ENCODE measurements at places on chromosomes 16 and 17. TPM values are rescaled to one million over a fixed set of nuclear protein-coding genes. Genes with fewer than 3 reads are reported as not detected.

- no peaks in the 10 kb centered on the region for H3K36me3 ChIP-seq
- no peak overlapping the region for H3K4me3 ChIP-seq
- no peak for DNase-seq
- H3K27ac ChIP-seq: no peak overlapping the region
These were observed 55.1 kb downstream of the SRCIN1 start for GRCh38 chr17:38550661-38551060.

DNA sequence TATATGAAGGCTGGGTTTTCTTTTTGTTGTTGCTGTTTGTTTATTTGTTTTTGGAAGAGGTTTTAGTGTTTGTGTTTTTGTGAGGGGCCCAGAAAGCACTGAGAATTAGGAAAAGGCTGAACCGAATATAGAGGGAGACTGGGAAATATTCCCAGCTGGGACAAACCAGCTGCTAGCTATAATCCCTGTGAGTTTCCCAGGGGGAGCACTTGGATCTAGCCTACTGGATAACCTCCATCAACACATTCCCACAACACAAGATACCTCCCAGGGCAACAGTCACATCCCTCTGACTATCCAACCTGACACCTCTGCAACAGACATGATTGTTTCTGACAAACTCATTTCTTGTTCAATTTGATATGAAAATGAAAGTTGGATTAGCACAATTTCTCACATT lies 16.7 kb downstream of the CDH11 start:
- no peaks in the 10 kb centered on the region for H3K4me1 ChIP-seq
- H3K27ac ChIP-seq: no peak overlapping the region
- no peak overlapping the region for H3K4me3 ChIP-seq
- H3K36me3 ChIP-seq: no peaks in the 10 kb centered on the region
- DNase-seq: no peak

- peaks cover 23% of the 10 kb centered on the region for H3K4me1 ChIP-seq
- no peak for DNase-seq
- no peaks in the 10 kb centered on the region for H3K36me3 ChIP-seq
These were observed 31.5 kb downstream of the ZFHX3 start for GRCh38 chr16:73016488-73016830.

DNA sequence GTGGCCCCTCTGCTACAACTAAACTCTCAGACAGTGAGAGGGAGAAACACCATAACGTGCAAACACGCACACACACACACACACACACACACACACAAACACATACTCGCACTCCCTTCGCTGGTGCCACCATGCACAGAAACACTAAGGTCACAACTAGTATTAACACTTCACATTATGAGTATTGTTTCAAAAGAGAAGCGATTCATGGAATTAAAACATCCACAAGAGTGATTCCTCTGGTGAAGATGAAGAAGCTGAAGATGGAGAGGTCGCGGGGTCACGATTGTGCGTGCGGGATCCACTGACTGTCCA lies 7.1 kb upstream of the GHDC start:
- peaks cover 70% of the 10 kb centered on the region for H3K36me3 ChIP-seq
- no peak for DNase-seq
- H3K27me3 ChIP-seq: no peaks in the 10 kb centered on the region
- no peak overlapping the region for H3K27ac ChIP-seq
- H3K4me3 ChIP-seq: no peak overlapping the region
- H3K4me1 ChIP-seq: peaks cover 22% of the 10 kb centered on the region

DNA sequence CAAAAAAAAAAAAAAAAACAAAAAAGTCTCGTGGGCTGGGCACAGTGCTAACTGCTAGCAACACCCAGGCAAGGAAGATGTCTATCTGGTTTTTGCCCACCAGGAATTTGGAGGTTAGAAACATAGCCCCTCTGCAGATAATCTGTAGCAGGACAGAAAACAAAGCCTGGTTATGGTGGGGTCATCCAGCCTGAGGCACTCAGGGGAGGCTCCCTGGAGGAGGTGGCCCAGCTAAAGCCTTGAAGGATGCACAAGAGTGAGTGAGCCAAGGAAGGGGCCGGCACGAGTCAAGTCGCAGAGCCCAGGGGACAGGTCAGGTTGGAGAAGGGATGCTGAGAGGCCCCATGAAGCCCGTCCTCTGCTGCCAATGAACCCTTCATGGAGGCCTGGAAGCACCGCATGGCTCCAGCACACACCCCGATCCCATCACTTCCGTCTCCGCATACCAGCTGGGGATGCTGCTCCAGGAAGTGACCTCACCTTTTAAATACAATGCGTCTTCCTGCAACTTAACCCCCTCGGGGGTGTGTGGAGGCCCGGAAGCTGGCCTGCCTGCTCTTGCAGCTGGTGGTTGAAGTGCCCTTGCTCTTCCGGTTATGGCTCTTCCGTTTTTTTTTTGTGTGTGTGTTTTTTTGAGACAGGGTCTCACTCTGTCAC lies 86.5 kb downstream of the ENGASE start:
- no peak overlapping the region for H3K27ac ChIP-seq
- H3K27me3 ChIP-seq: no peaks in the 10 kb centered on the region
- no peaks in the 10 kb centered on the region for H3K36me3 ChIP-seq

GRCh38 chr16:81392011-81392410 lies 52.6 kb upstream of the CMIP start:
- no peak overlapping the region for H3K27ac ChIP-seq
- H3K27me3 ChIP-seq: no peaks in the 10 kb centered on the region
- H3K4me1 ChIP-seq: no peaks in the 10 kb centered on the region
- no peak overlapping the region for H3K4me3 ChIP-seq

GRCh38 chr16:1290860-1291575 lies 18.4 kb upstream of the UBE2I start:
- no peaks in the 10 kb centered on the region for H3K36me3 ChIP-seq
- H3K27ac ChIP-seq: no peak overlapping the region
- H3K4me1 ChIP-seq: no peaks in the 10 kb centered on the region

DNA sequence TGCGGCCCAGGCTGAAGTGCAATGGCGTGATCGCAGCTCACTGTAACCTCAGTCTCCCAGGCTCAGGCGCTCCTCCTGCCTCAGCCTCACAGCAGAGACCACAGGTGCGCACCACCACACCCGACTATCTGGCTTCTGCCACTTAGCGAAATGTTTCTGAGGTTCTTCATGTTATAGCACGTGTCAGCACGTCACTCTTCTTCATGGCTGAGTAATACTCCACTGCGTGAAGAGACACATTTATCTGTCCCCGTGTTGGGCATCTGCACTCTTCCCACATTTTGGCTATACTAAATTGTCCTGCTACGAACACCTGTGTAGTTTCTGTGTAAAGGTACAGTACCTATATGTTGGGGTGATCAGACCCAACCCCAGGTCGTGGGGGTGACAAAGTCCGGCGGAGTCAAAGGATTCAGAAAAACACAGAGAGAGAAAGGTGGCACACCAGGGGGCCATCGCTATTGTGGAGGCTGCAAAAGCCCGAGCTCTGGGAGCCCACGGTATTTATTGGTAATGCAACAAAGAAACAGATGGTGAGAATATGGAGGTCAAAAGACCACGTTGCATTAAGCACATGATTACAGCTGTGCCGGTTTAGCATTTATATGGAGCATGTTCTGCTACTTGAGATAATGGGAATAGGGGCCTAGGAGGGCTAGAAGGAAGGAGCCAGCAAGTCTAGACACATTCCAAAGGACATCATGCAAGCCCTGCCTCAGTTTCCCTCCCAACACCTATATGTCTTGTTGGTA lies 851 bp upstream of the DPEP1 start:
- H3K4me3 ChIP-seq: no peak overlapping the region
- DNase-seq: no peak
- no peaks in the 10 kb centered on the region for H3K27me3 ChIP-seq
- no peak overlapping the region for H3K27ac ChIP-seq
- H3K36me3 ChIP-seq: no peaks in the 10 kb centered on the region
- peaks cover 21% of the 10 kb centered on the region for H3K4me1 ChIP-seq

DNA sequence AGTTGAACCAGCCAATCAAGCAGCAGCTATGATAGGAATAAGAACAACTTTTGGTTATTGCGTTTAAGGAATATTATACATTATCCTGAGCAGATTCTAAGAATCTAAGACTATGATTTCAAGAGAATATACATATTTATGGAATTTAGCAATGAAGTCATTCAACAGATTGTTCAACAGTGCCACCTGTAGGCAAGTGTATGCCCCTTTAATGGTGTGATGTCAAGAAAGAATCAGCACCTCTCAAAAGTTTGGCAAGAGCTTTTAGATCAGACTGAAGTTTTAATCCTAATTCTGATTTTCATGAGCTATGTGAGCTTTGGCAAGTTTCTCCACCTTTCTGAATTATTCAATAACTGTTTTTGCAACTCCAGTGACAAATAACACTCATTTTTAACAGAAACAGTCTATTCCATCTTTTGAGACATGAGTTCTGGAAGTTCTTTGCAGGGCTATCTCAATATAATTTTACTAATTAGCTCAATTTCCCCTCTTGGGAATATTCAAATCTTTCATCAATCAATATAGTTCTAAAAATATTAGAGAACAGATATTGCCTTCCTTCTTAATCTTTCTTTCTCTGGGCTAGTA lies 474.3 kb upstream of the TOM1L1 start:
- no peak for DNase-seq
- no peaks in the 10 kb centered on the region for H3K27me3 ChIP-seq
- no peaks in the 10 kb centered on the region for H3K4me1 ChIP-seq
- H3K27ac ChIP-seq: no peak overlapping the region

- H3K27me3 ChIP-seq: no peaks in the 10 kb centered on the region
- no peaks in the 10 kb centered on the region for H3K4me1 ChIP-seq
- DNase-seq: no peak
- H3K27ac ChIP-seq: no peak overlapping the region
- no peaks in the 10 kb centered on the region for H3K36me3 ChIP-seq
- no peak overlapping the region for H3K4me3 ChIP-seq
These were observed 957.6 kb upstream of the SOX9 start for GRCh38 chr17:71163121-71163812.

DNA sequence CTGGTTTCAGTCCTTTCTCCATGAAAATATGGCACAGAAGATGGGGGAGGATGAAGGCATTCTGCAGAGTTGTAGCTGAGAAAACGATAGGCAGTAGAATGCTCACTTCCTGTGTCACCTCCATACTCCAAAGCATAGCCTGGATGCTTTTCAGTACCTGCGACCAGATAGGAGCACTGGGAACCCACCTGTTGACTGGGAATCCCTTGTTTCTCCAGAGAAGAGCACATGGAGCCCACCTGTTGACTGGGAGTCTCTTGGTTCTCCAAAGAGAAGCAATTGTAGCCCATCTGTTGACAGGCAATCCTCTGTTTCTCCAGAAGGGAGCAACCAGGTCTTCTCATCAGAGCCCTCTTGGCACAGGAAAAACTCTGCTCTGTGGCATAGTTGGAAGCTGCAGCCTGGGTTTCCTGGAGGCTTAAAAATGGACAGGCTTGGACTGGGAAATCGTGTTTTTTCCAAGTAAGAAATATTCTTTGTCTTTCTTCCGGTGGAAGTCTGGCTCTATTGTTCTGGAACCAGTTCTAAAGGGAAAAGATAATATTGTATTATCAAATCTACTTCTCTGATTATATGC lies 13.2 kb downstream of the TERF2IP start:
- H3K27me3 ChIP-seq: no peaks in the 10 kb centered on the region
- peaks cover 54% of the 10 kb centered on the region for H3K36me3 ChIP-seq
- no peak overlapping the region for H3K4me3 ChIP-seq

DNA sequence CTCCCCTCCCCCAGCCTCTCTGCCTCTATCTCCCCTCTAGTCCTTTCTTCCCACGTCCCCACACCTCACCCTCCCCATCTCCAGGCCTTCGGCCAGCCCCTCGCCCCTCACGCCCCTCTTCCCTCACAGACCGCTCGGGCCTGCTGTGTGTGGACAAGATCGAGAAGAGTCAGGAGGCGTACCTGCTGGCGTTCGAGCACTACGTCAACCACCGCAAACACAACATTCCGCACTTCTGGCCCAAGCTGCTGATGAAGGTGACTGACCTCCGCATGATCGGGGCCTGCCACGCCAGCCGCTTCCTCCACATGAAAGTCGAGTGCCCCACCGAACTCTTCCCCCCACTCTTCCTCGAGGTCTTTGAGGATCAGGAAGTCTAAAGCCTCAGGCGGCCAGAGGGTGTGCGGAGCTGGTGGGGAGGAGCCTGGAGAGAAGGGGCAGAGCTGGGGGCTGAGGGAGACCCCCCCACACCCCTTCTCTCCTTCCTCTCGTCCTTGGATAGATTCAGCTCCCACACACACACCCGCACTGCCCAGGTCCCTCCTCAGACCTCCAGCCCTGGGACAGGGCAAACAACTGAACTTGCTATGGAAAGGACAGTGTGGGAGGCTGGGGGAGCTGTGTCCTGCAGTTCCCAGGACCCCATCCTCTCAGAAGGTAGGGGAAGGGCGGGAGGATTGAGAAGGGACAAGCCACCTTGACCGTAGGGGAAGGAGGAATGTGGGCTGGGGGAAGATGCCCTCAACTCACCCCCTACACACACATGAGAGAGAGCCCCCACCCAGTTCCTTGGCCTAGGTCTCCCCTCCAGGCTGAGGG lies 11.1 kb downstream of the NR1D1 start:
- no peak for DNase-seq
- peaks cover 100% of the 10 kb centered on the region for H3K36me3 ChIP-seq
- no peaks in the 10 kb centered on the region for H3K27me3 ChIP-seq
- no peak overlapping the region for H3K4me3 ChIP-seq

DNA sequence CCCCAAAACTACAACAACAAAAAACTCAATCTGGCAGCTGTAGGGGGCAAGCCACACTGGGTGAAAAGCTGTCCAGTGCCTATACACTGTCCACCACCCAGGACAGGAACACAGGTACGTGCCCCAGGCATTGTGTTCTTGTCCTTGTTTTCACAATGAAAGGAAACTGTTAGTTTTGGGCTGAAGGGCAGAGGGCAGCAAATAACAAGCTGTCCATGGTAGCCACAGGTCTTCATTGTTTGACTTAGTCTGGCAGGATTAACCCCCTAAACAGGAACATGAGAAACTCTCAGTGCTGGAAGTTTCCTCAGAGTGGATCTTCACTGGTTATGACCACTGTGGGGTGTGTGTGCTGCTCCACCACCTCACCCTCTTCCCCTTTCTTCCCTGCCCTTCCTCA lies 224.6 kb upstream of the N4BP1 start:
- no peak overlapping the region for H3K27ac ChIP-seq
- no peak for DNase-seq

GRCh38 chr17:82839617-82840292 lies at the start of gene ZNF750:
TSS of gene ZNF750 (minus strand) at chr17:82840022. CDS start at chr17:82832454, 7,568 bp downstream.
- H3K4me3 ChIP-seq: no peak within 1 kb of the TSS
- peaks cover 12% of the 10 kb centered on the region for H3K4me1 ChIP-seq
- peak; percentile 66 for DNase-seq
- no peaks in the 10 kb centered on the region for H3K27me3 ChIP-seq
- no peaks in the 10 kb centered on the region for H3K36me3 ChIP-seq

The IRX5 gene
- total RNA-seq: not detected

The NFATC3 gene
- total RNA-seq: 68.5 TPM

The TPSG1 gene
- not detected for total RNA-seq

The CEMP1 gene
- total RNA-seq: not detected

The KCNH4 gene
- 0.23 TPM for total RNA-seq

The CD300E gene
- total RNA-seq: 6.1 TPM

The EVPL gene
- 0.34 TPM for total RNA-seq

The PIK3R5 gene
- total RNA-seq: 63.4 TPM

The PIRT gene
- total RNA-seq: not detected
